Cortex of kidney (tissue), 1 donor: ENCODE measurements at places on chromosomes 1 and 21.

DNA sequence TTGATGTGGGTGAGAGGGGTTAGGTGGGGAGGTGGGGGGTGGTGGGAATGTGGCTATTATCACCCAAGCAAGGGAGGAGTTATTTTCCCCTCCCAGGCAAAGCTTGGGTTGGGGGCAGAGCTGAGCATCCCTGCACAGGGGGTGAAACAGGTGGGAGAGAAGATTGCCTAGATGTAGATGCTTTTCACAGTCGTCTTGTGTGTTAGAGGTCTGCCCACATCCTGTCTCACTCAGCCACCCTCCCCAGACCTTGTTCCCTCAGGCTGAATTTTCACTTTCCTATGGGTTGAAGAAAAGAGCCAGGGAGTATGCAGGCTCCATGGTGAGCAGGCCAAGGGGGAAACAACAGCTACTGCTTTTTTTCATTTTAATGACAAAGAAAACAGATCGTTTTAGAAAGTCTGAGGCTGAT is 223.5 kb downstream of the KIF26B start:
- no peak for DNase-seq

DNA sequence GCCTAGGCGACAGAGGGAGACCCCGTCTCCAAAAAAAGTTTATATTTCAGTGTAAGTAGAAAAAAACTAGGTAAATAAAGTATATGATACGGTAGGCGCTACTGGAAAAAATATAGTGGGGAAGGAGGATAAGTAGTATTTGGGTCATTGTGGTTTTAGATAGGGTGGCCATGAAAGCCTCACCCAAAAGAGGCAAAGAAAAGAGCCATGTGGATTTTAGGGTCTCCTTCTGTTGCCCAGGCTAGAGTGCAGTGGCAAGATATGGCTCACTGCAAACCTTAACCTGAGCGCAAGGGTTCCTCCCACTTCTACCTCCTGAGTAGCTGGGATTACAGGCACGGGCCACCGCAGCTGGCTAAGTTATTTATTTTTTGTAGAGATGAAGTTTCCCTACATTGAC is 17.1 kb downstream of the LEPR start:
- DNase-seq: no peak

DNA sequence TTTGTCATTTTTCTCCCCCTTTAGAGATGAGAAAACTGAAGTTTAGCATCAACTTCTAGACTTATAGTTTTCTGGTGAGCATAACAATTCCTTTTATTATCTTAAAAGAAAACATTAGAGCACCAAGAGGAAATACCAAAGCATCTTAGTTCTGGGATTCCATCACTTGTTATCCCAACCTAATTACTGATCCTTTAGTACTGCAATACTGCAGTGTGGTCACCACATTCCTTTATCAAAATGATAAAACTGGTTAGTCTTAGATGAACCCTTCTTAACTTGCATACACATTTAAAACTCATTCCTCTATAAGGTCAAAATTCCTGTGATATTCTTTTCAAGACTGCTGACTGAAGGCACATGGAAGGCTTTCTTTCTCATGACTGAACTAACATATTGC is 23.1 kb downstream of the SOD1 start:
- no peak for DNase-seq

GRCh38 chr1:162067466-162067865 is 2.0 kb upstream of the NOS1AP start:
- DNase-seq: no peak

GRCh38 chr1:32150847-32151246 is 28.6 kb upstream of the TXLNA start:
- no peak for DNase-seq

DNA sequence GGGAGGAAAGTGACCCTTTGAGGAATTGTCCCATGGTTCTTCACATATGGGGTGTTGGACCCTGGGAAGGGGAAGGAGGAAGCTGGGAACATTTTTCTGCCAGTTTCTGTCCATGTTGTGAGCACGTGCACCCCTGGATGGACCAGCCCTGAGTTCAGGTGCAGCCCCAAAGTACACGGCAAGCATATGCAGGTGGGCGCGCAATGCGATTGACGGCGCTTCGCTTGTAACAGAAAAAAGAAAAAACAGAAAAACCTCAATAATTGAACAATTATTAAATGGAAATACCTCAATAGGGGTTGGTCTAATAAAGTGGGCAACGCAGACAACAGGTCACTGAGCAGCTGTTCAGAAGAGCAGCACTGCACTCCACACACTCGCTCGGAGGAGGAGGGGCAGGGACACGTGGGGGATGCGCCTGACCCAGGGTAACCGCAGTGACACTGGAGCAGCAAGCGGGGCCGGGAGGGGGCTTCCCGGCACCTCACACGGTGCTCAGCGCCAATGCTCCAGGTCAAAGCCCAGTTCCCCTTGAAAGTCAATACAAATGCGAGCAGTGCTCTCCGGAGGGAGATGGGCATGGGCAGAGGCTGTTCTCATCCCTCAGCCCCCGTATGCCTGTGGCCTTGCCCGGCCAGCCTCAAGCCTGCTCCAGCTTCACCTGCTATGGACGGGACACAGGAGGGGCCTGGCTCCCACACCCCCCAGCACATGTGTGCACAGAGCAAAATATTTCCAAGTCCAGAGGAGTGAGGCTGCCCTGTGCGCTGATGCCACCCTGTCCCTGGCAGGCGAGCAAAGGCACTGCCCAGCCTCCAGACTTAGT is 6.6 kb upstream of the ACTRT2 start:
- DNase-seq: no peak
